ENCODE measurements at places on chromosomes 3 and 15.
A peak's percentile ranks its signal among the peaks of the same experiment; 100 is the strongest.

- DNase-seq, result no peak
Measured at GRCh38 chr3:172466553-172467130, 18.4 kb upstream of the GHSR start.

- DNase-seq, result no peak
Measured at GRCh38 chr3:168249205-168249549, 153.5 kb upstream of the GOLIM4 start.

DNA sequence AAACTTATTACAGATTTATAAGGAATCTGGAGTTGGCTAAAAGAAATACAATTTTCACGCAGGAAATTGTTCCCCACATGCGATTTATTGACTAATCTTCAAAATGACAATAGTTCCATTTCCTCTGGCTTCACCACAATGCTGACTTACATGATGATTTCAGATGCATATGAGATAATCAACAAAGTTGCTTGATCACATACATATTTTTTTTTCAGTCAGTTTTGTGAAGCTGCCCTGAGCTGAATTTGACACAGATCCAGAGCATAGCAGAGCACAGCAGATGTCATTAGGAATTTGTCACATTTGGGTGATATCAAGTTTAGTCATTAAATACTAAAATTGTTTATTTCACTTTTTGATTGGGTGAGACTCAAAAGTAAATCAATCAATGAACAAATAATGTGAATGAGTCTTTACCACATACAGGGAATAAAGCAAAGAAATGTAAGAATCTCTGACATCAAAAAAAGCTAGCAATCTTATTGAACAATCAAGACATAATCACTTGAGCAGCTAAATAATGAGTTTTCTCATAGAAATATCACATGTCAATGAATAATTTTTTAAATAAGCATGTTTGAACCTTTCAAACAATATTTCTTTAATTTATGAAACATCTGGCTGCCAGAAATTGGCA lies 18.3 kb downstream of the CPB1 start:
- no peak for DNase-seq

DNA sequence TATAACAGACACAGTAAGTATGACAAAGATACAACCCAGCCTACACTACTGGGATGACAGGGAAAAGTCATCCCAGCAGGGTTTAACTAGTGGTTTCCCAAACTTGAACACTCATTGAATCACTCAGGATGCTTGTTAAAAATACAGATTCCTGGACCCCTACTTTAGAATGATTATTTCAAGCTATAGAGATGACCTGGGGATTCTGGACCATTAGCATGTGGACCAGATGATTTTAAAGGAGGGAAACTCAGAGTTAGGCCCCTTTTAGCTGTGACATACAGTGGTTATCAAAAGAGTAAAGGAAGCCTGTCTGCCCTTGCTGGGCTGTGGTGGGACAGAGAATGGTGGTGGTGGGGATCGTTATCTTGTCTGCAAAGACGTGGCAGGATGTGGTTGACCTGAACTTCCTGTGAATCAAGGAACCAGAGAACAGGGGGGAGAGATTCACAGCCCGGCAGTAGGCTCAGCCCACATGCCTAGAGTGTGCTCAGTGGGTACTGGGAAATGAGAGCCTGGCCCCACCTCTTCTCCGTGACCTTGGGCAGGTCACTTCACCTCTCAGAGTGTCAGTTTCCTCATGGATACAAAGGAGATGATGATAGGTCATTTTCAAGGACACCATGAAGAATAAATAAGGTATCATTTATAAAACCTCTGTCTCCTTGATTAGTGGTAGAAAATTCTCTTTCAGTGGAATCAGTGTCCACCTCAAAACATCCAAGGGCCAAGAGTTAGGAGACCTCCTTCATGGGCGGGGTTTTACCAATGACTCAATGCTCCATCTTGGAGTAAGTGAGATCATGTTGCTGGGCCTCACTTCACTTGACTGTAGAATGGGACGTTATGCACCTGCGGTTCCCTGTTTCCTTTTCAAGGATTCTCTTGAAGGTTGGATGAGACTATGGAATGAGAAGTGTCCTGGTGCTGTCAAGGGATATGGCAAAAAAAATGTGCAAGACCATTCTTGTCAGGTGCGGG lies 306.5 kb downstream of the RPLP1 start:
- peak; percentile 33 for DNase-seq

DNA sequence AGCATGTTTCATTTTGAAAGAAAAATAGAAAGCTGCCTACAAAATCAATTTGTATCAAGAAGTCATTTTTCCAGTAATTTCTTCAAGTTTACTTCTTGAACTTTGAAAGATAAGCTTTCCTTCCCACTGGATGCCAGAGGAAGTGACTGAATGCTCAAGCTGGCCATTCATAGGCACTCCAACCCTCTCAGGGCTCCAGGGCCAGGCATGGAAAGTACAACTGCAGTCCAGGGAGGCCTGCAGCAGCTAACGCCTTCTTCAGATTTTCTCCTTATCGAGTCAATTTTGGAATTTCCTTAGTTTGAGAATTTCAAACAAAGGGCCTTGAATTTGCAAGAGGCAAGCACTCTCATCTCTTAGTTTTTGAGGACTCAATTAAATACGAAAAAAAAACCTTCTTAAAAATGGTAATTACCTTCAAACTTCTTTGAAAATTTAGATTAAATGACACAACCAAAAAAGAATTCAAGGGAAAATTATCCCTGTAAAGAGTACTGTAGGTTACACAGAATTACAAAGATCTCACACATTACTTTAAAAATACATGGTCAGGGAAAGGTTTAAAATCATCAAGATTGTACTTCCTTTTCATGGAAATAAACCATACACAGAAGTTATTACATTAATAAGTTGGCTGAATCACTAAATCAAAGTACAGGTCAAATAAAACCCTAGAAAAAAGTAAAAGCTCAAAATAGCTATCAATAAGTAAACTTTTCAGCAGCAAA lies 2.5 kb downstream of the UBP1 start:
- peak; percentile 64 for DNase-seq

- no peak for DNase-seq
Measured at GRCh38 chr3:55169608-55170072, 241.8 kb upstream of the LRTM1 start.

DNA sequence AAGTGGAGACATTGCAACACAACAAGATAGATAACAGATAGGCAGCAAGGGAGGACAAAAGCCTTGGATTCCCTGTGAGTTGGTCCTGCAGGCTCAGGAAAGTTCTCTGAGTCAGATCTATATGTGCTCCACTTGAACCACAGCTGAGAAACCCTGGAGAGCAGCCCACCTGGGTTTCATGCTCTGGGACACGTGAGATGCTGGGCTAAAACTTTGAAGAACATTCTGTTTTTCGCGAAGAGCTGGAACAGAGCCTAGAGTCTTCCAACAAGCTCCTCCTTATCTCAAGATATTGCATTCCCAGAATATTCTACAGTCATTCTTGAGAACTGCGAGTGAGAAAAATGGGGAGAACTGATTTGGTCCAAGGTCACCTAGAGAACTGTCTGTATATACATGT lies 583.0 kb upstream of the ROBO1 start:
- DNase-seq, result no peak

- no peak for DNase-seq
Measured at GRCh38 chr15:66298803-66299251, 5.5 kb downstream of the DIS3L start.

GRCh38 chr15:79644091-79644490 lies 212.0 kb downstream of the MINAR1 start:
- no peak for DNase-seq

- DNase-seq, result no peak
Measured at GRCh38 chr15:92143765-92144164, 249.9 kb upstream of the ST8SIA2 start.

DNA sequence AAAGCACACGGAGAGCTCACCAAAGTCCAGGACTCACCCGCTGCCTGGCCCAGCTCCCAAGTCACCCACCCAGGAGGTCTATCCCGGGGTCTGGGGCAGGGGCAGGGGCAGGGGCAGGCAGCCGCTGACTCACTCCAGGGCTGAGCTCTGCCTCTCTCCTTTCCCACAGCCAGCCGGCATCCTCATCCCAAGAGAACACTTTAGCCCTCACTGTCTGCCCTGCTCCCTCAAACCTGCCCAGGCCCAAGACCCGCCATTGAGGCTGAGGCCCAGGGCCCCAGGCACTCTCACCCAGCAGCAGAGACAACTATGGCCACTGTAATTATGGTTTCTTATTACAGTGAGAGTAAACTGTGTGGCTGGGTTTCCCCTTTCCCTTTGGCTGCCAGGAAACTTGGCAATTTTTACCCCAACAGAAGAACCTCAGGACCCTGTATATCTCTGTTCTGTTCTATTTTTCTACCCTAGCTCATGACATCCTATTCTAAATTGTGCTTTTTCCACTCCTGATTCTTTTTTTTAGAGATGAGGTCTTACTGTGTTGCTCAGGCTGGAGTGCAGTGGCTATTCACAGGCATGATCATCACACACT lies 53.0 kb downstream of the IQSEC1 start:
- no peak for DNase-seq

DNA sequence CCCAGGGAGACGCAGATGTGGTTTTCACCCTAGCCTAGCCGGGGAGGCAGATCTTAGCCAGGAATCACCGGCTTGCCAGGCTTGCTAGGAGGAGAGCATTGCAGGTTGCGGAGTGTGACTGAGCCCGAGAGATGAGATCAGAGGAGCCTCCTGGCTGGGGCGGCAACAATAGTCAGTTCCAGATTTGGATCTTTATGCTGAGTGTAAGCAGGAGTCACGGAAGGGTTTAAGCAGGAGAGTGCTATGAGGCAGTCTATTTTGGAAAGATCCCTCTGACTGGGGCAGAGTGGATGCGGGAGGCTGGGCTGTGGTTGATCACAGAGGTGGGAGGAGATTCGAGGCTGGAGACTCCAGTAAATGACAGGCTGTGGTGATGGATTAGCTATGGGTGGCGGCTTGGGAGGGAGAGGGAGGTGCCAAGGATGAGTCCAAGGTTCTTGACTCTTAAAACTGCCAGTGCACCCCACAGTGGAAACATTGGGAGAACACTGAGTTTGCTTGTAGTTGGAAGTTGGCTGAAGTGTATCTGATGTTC lies 10.4 kb upstream of the BAHD1 start:
- no peak for DNase-seq

Measured in left cardiac atrium (tissue), 4 donors.